ENCODE measurements at places on chromosomes 1 and 21.
A peak's percentile ranks its signal among the peaks of the same experiment; 100 is the strongest.

GRCh38 chr21:36976228-36976861 lies 9.9 kb upstream of the HLCS start:
- DNase-seq: no peak

- no peak for DNase-seq
Measured at GRCh38 chr1:38534473-38534823, 325.1 kb downstream of the RRAGC start.

- no peak for DNase-seq
Measured at GRCh38 chr1:156135930-156136871, 17.2 kb upstream of the SEMA4A start.

- DNase-seq: no peak
Measured at GRCh38 chr1:185581961-185582725, 152.0 kb upstream of the HMCN1 start.

DNA sequence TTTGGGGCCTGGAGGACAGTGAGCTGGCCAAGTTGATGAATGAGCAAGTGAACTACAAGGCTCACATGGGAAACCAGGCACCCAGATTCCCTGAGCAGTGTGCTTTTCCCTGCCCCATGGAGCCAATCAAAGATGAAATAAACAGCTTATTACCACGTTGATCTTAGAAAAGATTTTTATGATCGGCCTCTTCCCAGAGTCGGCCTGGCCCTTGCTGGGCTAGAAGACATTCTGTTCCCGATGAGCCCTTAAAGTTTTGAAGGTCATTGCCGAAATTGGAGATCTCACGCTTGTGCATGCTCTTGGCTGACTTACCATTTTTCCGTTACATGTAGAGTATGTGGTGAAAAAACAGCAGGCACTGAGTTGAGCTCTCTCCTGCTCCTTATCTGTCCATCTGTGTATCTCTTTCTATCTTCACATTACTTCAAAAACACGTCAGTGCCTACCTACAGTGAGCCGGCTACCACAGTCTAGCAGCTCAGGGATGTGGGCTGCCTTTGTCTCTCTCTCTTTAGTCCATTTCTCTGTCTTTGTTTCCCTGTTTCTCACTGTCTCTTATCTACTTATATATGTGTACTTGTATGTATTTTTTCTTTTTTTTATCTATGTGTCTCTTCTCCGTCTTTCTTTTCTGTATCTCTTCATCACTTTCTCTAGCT lies 248.8 kb upstream of the USP24 start:
- no peak for DNase-seq

- DNase-seq: peak; percentile 40
Measured at GRCh38 chr21:39385299-39386145, 36.6 kb upstream of the HMGN1 start.

- DNase-seq: no peak
Measured at GRCh38 chr1:6668503-6668902, 33.1 kb downstream of the DNAJC11 start.

DNA sequence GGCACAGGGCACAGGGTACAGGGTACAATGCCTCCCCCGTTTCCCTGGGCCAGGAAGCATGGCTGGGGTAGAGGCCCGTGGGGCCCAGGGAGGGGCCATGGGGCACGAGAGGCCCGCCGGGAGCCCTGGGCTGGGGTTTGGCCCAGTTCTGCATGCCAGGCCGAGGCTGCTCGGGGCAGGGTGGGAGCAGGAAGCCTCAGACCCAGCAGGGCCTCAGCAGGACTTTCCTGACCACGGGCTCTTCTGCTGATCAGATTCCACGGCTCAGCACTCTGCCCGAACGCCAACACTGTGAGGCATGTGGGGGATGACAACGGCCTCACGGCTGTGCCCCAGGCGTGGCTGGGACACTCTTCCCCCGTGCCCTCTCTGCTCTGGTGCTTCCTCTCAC lies 104.3 kb downstream of the NPHP4 start:
- no peak for DNase-seq

- DNase-seq: no peak
Measured at GRCh38 chr1:78468521-78468920, 22.3 kb upstream of the PTGFR start.

GRCh38 chr21:41064334-41064791 lies 103.6 kb upstream of the BACE2 start:
- no peak for DNase-seq

GRCh38 chr1:50930965-50931737 lies 28.9 kb downstream of the FAF1 start:
- DNase-seq: peak; percentile 26

- no peak for DNase-seq
Measured at GRCh38 chr1:71603044-71603776, 522.4 kb upstream of the ZRANB2 start.

GRCh38 chr1:12464598-12465056 lies 153.4 kb downstream of the DHRS3 start:
- DNase-seq: no peak

All from stimulated activated CD8-positive, alpha-beta memory T cell treated with anti-CD3 and anti-CD28 coated beads, Interleukin-7, amount 100 ng/mL, for 4 hours (primary cell).